ENCODE measurements at places on chromosomes 2 and 18. TPM values are rescaled to one million over a fixed set of nuclear protein-coding genes. Genes with fewer than 3 reads are reported as not detected.

The NAT8 gene
- total RNA-seq, result not detected

DNA sequence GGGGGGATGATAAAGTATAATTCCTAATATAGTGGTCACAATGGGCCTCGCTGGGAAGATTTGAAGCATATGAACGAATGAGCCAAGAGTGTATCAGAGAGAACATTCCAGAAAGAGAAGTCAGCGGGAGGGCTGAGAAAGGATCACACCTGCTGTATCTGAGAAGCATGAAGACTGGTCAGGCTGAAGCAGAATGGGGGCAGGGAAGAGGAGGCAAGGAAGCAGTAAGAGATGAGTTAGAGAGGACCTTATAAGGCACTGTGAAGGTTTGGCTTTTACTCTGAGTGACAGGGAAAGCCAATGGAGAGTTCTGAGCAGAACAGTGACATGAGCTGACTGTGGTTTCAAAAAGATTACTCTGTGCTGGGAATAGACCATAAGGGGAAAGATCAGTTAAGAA, 73.5 kb downstream of the CHN1 start:
- no peak overlapping the region for H3K27ac ChIP-seq
- H3K4me1 ChIP-seq, result no peaks in the 10 kb centered on the region
- no peaks in the 10 kb centered on the region for H3K27me3 ChIP-seq
- DNase-seq, result no peak

The MSTN gene
- total RNA-seq, result not detected

The ZAP70 gene
- total RNA-seq, result 337 TPM

DNA sequence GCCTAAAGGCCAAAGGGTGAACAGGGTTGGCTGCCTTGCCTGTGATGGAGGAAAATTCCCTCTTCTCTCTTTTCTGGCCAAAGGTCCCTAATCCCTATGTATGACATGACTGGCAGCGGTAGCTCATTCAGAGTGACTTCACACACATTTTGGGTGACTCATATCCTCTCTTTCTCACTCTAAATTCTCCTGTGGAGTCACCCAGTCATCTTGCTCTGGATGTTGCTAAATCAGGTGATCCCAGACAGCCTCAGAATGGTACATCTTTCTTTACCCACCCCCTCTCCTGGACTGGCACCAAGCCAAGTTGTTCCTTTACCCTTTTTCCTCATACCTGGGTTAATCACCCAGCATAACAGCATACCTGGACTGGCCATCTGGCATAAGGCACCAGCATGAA, 77.2 kb downstream of the NEURL3 start:
- H3K36me3 ChIP-seq, result peaks cover 1% of the 10 kb centered on the region
- no peak for DNase-seq
- no peak overlapping the region for H3K27ac ChIP-seq
- H3K4me3 ChIP-seq, result no peak overlapping the region

GRCh38 chr2:98377544-98377943, 31.3 kb downstream of the CNGA3 start:
- no peak overlapping the region for H3K27ac ChIP-seq
- H3K4me1 ChIP-seq, result no peaks in the 10 kb centered on the region
- DNase-seq, result no peak

DNA sequence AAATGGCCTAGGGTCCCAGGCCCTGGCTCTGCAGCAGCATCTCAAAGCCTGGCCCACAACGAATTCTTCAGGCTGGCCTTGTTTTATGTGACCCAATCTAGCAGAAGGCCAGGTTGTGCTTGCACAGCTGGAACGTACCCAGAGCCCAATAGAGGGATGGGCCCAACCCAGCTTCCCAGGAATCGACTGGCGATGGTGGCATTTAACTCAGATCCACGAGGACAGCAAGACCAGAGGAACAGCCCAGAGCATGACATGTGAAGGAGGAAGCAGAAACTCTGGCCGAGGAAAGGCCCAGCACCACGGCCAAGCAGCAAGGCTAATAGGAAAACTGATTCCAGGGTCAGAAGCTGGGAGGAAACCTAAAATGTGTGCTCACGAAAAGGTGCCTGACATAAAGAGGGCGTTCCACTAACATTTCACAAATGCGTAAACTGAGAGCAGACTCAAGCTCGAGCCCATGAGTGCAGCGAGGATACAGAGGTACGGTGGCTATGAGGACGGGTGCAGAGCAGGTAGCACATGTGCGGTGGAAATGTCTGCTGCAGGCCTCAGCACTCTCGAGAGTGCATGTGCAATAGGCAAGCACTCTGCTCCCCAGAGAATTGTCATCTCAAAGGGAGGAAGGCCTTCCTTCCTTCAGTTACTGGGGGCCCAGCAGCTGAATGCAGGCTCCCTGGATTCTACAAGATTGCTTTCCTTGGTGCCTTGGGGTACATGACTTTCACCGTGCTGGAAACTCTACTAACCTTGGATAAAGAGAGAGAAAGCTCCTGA, 156.9 kb upstream of the GLI2 start:
- no peaks in the 10 kb centered on the region for H3K36me3 ChIP-seq
- no peak overlapping the region for H3K27ac ChIP-seq
- H3K4me3 ChIP-seq, result no peak overlapping the region
- peaks cover 32% of the 10 kb centered on the region for H3K27me3 ChIP-seq
- H3K4me1 ChIP-seq, result no peaks in the 10 kb centered on the region

Measured in activated CD4-positive, alpha-beta T cell treated with anti-CD3 and anti-CD28 coated beads, Interleukin-2, amount 10 ng/mL, durations not matched to agents 7 days and 5 days (primary cell).